ENCODE measurements at places on chromosomes 4 and X.

DNA sequence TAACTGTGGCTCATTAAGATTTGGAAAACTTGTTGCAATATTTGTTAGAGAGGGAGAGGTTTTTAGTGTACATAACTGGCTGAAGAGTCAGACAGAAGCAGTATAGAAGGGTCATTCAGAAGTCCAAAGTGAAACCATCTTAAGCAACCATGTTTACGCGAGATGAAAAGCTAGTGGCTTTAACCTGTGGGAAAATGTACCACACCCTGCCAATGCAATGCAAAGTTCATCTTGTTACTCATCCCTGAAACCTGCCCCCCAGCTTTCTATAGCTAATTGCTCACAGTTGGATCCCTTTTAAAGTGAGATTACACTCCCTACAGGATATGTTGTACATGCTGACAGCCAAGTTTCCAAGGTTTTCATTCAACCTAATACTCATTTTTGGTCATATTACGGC is 96.7 kb upstream of the RAPGEF2 start:
- DNase-seq = no peak

DNA sequence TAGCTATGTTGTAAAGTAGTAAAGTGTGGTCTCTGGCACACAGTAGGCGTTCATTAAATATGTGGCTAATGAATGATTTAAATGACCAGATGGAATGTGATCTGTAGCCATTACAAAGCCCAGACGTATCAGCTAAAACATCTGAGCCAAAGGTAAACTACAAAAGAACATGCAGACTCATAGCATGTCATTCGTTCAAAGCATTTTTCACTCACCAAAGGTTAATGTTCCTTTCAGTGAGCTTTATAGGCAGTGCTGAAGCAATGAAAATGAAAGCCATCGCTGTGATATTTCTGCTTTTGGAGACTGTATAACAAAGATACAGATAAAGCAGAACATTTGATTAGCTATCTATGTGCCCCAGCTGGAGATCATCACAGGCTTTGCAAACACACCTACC is 50.5 kb downstream of the F9 start:
- DNase-seq = no peak

DNA sequence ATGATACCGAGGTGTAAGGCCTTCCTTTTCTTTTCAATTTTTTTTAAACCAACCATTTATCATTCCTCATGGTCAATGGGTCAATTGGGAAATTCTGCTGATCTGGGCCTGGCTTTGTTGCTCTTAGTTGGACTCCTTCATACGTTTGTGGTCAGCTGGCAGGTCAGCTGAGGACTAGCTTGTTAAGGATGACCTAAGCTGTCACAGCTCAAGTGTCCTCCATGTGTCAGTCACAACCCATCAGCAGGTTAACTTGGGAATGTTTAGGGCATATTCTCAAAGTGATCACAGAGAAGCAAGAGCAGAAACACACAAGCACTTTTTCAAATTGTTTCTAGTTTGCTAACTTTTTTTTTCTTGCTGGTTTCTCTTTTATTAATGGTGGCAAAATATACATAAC is 117.4 kb upstream of the MAB21L2 start:
- no peak for DNase-seq

DNA sequence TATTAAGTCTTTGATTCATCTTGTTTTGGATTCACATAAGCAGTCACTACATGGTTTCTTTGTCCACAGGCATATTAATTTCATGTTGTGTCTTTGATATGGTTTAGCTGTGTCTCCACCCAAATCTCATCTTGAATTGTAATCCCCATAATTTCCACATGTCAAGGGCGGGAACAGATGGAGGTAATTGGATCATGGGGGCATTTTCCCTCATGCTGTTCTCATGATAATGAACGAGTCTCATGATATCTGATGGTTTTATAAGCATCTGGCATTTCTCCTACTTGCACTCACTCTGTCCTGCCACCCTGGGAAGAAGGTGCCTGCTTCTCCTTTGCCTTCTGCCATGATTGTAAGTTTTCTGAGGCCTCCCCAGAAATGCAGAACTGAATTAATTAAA is 1811.2 kb upstream of the PCDH10 start:
- no peak for DNase-seq

DNA sequence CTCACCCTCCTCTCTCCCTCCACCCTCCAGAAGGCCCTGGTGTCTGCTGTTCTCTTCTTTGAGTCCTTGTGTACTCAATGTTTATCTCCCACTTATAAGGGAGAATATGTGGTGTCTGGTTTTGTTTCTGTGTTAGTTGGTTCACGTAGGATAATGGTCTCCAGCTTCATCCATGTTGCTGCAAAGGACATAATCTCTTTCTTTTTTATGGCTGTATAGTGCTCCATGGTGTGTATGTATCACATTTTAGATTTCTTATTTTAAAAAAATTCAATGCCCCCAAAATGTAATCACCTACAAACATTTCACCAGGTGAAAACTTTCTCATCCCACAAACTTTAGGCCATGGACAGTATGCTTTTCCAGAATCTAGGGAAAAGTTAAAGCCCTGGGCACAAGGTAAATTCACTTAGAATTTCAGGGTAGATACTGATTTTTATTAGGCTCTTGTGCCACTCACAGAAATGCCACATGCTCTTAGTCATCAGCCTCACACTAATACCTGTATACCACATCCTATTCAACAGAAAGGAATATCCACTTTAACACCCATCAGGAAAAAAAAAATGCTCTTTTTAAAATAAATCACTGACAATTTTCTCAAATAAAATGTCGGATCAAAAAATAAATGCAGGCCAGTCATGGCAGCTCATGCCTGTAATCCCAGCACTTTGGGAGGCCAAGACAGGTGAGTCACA is 104.8 kb upstream of the ENPP6 start:
- DNase-seq = no peak

GRCh38 chrX:41923978-41924683 is 777 bp upstream of the CASK start:
- DNase-seq = no peak

- no peak for DNase-seq
These were observed 27.0 kb downstream of the BLOC1S4 start for GRCh38 chr4:6742989-6743388.

GRCh38 chr4:81505726-81506125 is 34.0 kb upstream of the RASGEF1B start:
- DNase-seq = no peak

DNA sequence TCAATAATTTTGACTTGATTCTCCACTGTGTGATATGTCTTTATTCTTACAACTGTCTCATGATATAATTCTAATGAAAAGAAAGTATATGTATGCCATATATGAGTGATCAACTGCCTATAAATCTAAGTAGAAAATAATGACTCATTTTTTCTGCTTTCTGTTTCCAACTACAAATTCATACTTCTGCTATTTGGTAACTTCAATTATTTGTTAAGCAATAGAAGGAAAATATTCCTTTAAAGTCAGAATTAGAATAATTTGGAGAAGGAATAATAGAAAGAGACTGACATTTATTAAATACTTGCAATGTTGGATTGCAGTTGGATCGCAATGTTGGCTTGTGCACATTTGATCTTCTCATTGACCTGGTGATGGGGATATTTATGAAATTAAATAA is 204.2 kb upstream of the PACRGL start:
- no peak for DNase-seq

DNA sequence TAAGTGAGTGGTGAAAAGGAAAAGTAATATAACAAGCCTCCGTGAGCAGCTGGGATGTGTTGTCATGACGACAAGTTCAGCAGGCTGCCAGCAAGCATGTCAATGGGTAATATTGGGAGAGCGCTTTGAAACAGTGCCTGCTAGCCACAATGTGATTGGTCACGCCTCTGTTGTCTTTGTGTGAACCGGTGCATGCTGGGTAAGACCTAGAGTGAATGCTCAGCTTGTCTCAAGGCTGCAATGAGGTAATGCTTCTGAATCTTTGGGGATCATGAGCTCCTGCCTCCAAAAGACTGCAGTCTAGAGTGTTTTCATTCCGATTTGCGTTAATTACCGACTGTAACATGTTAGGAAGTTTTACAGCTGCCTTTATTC is 54.9 kb downstream of the STOX2 start:
- peak; percentile 13 for DNase-seq

DNA sequence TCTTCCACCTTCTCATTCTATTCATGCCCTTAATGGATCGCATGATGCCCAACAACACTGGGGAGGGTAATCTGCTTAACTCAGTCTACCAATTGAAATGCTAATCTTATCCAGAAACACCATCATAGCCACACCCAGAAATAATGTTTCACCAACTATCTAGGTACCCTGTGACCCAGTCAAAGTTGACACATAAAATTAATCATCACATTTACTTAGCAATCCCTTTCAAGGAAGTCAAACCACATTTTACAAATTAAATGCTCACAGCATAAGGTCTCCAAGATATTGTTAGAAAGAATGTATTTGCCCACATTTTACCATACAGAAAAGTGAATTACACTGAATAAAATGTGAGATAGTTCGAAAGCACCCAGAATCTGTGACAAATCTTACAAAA is 92.5 kb downstream of the PRSS12 start:
- no peak for DNase-seq

DNA sequence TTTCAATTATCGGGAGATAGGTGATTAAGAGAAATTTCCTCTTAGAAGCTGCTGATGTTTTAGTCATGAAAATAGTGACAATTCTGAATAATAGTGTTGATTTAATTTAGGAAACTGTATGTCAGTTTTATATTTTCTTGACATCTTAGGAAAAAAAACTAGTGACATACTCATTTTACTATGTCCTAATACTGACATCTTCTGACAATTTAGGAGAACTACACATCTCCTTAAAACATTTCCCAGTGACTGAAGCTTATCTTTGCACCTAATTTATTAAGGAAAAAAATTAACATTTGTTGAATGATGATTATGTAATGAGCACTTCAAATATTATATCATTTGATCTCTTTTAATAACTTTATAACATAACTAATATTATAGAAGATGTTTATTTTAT is 42.0 kb upstream of the RBMXL3 start:
- no peak for DNase-seq

GRCh38 chr4:147596981-147597380 is 20.2 kb upstream of the TMEM184C start:
- DNase-seq = no peak

GRCh38 chrX:150361777-150362351 is 1.3 kb upstream of the MAMLD1 start:
- DNase-seq = no peak

DNA sequence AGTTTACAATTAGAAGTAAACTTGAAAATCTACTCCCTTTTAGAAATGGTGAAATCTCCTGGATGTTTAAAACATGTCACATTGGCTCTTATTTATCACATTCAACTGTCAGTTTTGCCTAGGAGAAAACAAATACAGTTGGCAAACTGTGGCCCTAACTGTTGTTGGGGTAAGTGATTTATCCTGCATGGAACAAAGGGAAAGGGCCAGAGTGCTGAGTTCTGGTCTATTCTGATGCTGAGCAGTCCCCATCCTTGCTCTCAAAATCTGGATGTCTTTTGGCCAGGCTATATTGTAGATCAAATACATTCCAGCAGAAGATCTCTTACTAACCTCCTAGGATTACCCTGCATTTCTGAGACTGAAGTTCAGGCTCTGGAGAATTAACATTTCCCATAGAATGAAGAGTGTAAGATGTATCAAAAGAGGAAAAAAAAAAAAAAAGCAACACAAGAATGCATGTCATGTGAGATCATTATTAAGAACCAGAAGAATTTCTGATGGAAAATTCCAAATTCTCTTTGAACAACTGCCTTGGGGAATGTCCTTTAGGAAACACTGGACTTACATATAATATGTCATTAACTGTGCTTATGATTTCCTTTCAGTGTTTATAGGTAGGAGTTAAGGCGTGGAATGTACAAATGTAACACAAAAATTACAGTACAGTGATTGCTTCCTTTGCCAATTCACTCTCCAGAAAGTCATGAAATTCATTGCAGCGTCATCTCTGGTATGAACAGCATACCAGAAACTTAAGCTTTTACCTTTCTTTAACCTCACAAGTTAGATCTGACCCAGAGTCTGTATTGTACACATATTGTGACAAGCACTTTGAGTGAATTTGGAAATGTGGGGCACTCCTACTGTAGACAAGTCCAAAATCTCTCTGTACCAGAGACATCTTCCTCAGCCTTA is 1012.5 kb upstream of the LCORL start:
- no peak for DNase-seq

GRCh38 chr4:16692524-16692923 is 205.9 kb downstream of the LDB2 start:
- no peak for DNase-seq

DNA sequence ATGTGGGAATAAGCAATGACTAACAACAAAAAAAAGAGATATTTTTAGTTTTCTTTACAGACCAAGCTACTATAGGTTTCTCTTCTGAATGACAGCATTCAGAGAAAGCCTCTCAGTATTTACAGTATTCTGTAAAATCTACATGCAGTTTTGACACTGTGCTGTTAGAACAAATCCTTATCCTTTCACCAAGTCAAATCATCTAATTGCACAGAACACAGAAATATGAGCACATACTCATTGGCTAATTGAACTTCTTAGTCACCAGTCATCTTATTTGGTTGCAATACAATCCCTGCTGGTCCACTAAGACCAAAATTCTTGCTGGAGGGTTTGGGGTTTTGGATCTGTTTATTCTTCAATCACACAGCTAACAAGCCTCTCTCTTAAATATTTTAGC is 5.7 kb downstream of the ACOT9 start:
- DNase-seq = no peak

DNA sequence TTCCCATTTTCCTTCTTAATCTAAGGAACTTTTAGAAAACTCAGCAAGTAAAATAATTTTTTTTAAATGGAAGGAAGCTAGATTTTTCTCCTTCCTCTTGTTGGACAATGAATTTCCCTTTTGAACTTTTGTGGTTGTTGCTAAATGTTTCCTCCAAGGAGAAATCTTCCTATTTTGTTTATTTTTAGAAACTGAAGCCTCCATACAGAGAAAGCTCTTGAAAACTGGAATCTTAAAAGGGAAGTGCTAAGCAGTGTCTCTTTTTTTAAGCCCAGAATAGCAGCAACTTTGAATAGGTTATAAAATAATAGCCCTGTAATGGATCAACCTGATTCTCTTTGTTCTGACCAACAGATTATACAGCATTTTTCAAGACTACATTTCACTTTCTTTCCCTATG is 15.1 kb upstream of the DCLK2 start:
- DNase-seq = no peak

DNA sequence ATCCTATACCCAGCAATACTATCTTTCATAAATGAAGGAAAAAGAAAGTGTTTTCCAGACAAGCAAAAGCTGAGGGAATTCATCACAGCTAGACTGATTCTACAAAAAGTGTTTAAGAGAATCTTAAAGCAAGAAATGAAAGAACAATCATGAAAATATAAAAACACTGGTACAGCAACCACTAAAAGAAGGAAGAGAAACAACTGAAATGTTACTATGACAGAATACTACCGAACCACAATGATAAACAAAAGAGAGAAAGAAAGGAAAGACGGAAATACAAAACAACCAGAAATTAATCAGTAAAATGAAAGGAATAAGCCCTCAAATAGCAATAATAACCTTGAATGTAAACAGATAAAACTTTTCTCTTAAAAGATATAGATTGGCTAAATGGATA is 110.8 kb upstream of the AFF2 start:
- DNase-seq = no peak

- DNase-seq = no peak
These were observed 2.8 kb upstream of the PARM1 start for GRCh38 chr4:74930162-74930561.

GRCh38 chr4:82555276-82555675 is 6.5 kb downstream of the TMEM150C start:
- DNase-seq = no peak
